NCI-H1048 (cell line): ENCODE measurements at places on chromosomes 7 and 10.

GRCh38 chr10:116263870-116264655 lies 8.9 kb downstream of the GFRA1 start:
- DNase-seq = no peak

- no peak for DNase-seq
Observed at GRCh38 chr7:131935180-131935579, 378.8 kb upstream of the PODXL start.

DNA sequence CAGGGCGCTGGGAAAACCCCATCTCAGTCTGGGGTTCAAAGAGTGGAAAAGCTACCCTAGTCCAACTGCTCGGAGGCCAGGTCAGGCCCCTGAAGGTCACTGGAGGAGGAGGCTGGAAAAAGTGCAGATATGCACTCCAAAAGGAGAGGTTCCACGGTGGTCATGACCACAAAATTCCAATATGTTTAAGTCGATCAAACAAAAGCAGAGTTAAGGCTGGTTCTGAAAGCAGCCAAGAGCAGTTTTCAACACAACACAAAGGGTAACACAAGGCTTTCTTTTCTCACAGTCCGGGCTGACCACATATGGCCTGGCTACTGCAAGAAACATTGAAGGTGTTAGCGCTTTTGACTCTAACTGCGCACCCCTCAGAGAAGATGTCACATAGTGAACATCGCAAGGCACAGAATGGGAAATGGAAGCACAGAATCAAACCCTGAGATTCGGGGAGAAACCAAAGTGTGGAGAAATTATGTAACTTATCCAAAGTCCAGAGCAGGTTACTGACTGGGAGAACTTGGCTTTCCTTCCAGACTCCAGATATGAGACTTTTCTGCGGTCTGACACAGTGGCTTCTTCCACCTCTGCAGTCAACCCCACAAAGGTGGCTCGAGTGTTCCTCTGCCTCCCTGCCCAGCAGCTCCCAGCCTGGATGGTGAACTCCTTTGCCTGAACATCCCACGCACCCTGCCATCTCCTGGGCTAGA lies 1.3 kb upstream of the GRB10 start:
- no peak for DNase-seq

DNA sequence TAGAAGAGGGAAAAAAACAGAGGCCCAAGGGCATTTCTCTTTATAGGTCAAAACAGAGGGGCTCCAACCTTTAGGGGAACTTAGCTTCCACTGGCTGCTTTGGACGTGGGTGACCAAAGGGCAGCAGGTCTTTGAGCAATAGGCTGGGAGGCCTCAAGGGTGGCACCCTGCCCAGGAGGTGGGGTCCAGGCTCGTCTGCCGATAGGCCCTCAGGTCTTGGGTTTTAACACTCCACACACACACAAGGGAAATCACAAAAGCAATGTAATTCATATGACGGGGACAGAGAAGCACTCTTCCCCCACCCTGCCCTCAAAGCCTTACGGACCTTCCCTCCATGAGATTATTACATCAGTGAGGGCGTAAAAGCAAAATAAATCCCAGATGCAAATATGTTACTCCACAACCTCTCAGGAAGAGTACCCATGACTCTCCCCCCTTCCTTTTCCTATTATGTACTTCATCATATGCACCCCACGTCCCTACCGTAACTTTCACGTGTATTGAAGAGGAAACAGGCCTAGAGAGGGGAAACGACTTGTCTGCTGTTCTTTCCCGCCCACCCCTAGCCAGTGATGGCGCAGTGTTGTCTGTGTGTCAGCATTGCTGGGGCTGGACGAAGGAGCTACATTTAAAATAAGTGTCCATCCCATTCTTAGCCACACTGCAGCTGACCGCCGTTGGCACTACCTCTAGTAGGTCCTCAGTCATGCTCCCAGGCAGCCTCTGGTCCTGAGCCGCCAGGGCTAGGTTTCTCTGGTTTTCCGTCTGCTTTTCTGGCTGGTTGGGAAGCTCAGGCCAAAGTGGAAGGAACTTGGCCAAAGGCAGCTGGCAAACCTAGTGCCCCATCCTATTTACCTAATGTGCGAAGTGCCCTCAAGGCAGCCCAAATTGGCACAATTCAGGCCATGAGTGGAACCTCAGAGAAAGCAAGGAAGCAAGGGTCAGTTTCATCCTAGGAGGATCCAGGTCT lies 2.1 kb downstream of the PCBD1 start:
- DNase-seq = no peak

- no peak for DNase-seq
Observed at GRCh38 chr10:86263209-86263608, 103.4 kb downstream of the GRID1 start.

- DNase-seq = no peak
Observed at GRCh38 chr10:26870766-26871165, 10.0 kb upstream of the ABI1 start.

GRCh38 chr7:27605283-27605682 lies 57.4 kb downstream of the HIBADH start:
- no peak for DNase-seq

- no peak for DNase-seq
Observed at GRCh38 chr10:33661580-33662336, 327.3 kb upstream of the NRP1 start.

DNA sequence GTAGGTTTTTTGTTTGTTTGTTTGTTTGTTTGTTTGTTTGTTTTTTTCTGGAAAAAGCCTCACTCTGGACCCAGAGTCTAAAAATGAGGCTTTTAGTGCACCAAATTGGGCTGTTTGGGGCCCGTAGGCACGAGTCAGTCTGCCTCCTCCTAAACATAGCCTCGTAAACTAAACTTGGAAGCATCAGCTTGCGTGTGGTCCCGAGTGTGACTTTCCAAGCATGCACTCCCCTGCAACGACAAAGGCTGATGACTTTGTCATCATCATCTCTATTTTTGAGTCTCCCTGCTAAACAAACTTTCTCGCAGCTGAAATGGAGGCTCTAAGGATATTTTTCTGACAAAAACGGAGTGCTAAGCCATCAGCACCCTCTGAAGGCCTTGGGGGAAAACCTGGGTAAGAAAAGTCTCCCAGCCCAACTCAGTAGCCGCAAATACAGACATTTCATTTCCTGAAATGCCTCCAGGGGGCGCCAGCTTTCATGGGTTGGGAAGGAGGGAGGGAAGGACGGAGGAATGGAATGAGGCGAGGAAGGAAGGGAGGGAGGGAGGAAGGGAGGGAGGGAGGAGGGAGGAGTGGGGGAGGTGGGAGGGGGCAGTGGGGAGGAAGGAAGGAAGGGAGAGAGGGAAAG lies 245.9 kb downstream of the KCNMA1 start:
- DNase-seq = peak; percentile 24

DNA sequence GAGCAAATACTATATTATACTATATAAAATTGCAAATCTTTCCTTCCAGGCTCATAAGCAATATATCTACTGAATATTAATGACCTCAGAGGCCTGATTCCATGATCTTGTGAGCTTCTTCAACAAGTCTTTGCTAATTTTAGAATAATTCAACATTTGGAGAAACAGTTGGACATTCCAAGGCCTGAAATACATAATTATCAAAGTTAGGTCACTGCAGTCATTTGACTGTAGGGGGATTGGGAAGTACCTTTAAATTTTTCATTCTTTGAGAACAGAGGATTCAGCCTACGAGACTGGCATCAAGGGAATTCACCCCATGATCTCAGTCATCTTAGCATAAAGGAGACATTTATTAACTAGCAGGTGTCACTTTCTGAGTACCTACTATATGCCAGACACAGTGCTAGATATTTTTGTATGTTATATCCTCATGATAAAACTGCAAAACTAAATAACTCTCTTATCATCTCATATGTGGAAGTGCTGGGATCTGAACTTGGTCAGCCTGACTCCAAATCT lies 85.4 kb downstream of the DOCK4 start:
- no peak for DNase-seq

- DNase-seq = no peak
Observed at GRCh38 chr10:474406-474805, 215.1 kb downstream of the DIP2C start.

GRCh38 chr7:4143006-4143405 lies 539.1 kb upstream of the FOXK1 start:
- no peak for DNase-seq
